ENCODE measurements at places on chromosomes 2 and 18.

- no peak for ATAC-seq
Measured at GRCh38 chr2:1631292-1632001, 112.9 kb downstream of the PXDN start.

GRCh38 chr2:149657401-149658040, 69.9 kb upstream of the MMADHC start:
- ATAC-seq = no peak

- no peak for ATAC-seq
Measured at GRCh38 chr2:150557020-150557600, 69.6 kb upstream of the RND3 start.

DNA sequence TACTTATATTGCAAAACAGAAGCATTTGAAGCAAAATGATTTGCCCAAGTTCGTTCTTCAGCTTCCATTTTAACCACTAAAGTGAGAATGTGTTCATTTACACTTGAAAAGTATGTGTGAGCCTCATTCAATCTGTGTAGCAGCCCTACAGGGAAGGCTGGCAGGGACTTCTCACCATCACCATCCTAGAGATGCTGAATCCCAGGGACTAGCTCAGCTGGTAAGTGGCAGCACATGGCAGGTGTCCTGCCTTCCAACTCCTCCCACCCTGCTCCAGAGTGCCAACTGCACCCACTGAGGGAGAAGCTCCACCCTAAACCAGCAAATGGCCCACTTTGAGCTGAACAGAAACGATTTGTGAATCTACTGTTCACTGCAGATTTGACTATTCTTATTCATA, 91.5 kb downstream of the EN1 start:
- no peak for ATAC-seq

DNA sequence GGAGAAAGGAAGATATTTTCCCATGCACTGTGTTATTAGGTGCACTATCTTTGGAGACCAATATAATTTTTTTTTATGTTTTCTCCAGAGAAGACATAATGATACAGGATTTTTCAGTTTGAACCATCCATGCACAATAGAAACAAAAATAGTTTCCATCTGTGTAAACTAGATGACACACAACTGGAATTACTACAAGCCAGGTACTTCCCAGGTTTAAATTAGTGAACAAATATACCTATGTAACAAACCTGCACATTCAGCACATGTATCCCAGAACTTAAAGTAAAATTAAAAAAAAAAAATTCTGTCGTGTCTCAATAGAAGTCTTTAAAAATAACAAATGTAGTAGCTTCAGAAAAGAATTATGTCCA, 1616.8 kb upstream of the ACVR2A start:
- ATAC-seq = no peak

DNA sequence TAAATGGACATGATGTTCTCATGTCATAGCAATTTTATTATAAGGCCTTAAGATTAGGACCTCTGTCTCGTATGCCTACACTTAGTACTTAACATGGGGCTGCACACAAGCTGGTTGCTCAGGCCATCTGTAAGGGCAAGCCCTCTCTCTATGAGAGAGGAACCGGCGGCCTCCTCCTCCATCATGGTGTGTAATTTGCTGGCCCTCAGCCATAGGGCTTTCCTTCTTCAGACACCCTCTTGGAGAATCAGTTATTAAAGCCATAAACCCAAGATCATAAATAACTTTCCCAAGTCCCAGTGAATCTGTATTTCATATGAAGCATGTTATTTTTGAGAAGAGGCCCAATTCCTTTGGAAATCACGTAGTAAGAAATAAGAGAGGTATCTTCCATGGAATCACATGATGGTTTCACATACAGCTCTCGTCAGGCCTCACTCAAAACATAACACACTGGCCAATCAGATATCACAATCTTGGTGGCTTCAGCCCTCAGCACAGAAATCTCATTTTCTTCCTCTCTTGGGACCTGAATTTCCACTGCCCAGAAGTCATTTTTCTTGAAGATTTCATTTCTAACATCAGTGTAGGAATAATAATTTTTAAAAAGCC, 92.6 kb downstream of the RDH14 start:
- ATAC-seq = no peak

DNA sequence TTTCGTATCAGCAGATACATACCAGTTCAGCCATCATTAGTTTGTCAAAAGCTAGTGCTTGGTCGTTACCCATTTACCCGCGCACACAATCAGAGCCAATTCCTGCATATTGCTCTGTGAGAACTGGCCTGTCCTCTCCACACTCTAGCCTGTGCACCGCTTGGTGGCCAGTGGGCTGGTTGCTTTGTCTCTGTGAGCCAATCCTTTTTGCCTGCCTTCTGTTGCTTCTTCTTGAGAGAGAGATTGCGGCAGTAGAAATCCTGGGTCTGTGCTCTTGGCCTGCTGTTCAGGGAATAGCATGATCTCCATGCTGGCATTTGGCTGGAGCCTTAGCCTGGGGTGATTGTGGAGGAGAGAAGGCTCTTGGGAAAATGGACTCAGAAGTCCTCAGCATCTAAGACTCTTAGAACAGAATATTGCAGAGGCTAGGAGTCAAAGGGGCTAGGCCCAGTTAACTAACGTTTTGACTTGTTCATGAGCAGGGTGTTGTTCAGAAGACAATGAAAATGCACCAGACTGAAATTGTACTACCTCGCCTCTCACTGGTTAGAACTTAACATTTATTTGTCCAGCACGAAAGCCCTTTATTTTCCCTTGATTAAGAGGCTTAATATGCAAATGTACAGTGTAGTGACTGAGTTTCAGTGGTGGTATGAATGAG, 37.1 kb downstream of the MAP4K4 start:
- no peak for ATAC-seq

GRCh38 chr2:218015586-218016521, 13.1 kb upstream of the TNS1 start:
- ATAC-seq = no peak

GRCh38 chr2:119078796-119079195, 79.8 kb downstream of the C1QL2 start:
- no peak for ATAC-seq

- ATAC-seq = no peak
Measured at GRCh38 chr2:204655101-204655500, 109.8 kb downstream of the PARD3B start.

GRCh38 chr18:76657911-76658470, 162.9 kb upstream of the ZNF516 start:
- ATAC-seq = no peak

- no peak for ATAC-seq
Measured at GRCh38 chr2:62854600-62855514, 149.3 kb downstream of the EHBP1 start.

GRCh38 chr18:77249569-77250500, at the start of gene GALR1:
Gene GALR1, plus strand, starts transcription at chr18:77249848. Its CDS starts 701 bp downstream, at chr18:77250549.
- ATAC-seq = no peak

- no peak for ATAC-seq
Measured at GRCh38 chr2:207766697-207767460, 2.8 kb downstream of the FZD5 start.

DNA sequence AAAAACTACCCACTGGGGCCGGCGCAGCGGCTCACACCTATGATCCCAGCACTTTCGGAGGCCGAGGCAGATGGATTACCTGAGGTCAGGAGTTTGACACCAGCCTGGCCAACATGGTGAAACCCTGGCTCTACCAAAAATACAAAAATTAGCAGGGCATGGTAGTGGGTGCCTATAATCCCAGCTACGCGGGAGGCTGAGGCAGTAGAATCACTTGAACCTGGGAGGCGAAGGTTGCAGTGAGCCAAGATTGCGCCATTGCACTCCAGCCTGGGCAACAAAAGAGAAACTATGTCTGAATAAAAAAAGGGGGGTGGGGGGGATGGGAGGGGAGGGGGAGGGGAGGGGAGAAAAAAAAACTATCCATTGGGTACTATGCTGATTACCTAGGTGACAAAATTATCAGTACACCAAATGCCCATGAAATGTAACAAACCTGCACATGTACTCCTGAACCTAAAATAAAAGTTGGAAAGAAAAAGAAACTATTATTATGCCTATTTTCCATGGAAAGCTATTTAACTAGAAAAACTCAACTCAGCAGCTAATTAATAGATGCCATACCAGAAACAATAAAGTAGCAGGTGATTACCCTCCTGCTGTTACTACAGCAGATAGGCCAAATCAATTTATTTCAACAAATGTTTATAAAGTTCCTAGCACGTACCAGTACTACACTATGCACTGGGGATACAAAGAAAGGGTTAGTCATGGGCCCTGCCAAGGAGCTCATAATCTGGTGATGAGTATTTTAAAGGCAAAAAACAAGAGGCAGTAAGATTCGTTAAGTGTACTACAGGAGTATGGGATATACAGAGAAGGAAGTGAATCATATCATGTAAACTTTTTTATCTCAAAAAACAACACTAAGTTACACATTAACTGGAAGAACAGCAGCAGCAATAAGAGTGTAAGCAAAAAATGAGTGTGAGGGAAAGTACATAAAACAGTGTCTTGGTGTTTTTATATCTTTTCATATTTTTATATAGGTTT, 112.8 kb upstream of the SLC39A10 start:
- ATAC-seq = peak; percentile 99

- peak; percentile 55 for ATAC-seq
Measured at GRCh38 chr18:46333431-46334135, 229.4 kb downstream of the HAUS1 start.

GRCh38 chr2:131115752-131116151, 10.6 kb downstream of the PLEKHB2 start:
- no peak for ATAC-seq

- ATAC-seq = no peak
Measured at GRCh38 chr2:118773826-118774225, 73.6 kb downstream of the EN1 start.

DNA sequence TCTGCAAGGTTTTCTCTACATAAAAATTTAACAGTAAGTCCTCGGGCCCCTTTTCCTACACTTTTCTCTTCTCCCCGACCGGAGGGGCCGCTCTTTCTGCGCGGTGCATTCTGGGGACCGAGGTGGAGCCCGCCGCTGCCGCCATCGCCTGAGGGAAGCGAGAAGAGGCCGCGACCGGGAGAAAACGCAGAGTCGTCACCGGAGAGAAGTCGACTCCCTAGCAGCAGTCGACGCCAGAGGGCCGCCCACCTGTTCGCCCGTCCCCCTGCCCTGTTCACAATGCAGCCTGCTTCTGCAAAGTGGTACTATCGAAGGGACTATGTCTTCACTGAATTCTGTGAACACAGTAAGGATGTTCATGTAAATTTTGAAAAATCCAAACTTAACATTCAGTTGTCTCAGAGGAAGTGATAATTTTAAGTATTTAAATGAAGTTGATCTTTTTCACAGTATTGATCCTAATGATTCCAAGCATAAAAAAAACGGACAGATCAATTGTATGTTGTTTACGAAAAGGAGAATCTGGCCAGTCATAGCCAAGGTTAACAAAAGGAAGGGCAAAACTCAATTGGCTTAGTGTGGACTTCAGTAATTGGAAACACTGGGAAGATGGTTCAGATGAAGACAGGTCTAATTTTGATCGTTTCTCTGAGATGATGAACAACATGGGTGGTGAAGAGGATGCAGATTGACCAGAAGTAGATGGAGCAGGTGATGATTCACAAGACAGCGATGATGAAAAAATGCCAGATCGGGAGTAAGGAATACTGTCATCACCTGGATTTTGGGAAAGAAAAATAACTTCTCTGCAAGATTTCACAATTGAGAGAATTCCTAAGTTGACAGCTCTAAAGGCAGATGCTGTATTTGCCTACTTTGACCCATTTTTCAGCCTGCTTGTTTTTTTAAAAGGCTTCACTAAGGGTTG, 55.8 kb downstream of the ASXL2 start:
- ATAC-seq = peak; percentile 5

GRCh38 chr2:109195193-109196045, 66.4 kb downstream of the SH3RF3 start:
- ATAC-seq = no peak

GRCh38 chr2:240814946-240815760, 4.9 kb downstream of the KIF1A start:
- ATAC-seq = no peak

DNA sequence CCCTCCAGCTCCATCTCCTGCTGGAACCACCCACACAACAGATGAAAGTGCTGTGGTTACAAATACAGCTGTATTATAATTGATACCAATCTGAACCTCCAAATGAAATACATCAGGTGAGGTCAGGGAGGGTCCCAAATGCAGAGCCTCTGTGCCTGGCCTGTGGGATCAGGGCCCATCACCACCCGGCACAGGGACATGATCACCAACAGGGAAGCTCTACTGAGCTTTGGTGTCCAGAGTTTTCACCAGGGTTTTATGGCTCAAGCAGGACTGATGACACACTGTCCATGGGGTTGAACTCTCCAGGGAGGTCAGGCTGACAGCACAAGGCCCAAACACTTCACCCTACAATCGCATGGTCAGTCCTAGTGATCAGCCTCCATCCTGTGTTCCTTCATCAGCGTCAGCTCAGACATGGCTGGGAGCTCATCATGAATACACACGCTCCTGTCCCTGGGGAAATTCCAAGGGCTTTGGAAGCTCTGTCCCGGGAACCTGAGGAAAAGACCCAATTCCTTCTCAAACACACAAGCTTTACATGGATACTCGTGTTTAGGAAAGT, 3.9 kb upstream of the PXDN start:
- ATAC-seq = no peak

- ATAC-seq = no peak
Measured at GRCh38 chr2:70673041-70673647, 94.9 kb downstream of the ADD2 start.

DNA sequence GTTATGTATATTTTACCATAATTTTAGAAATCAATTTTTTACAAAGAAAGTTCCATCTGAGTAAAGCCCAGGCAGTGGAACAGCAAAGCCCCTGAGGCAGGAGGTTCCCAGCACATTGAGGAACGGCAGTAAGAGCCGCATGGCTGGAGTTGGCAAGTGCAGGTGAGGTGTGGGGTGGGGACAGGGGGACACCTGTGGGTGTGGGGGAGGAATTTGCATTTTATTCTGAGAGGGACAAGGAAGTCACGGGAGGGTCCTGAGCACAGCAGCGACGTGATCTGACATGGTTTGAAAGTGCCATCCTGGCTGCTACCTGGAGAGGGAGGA, 16.1 kb upstream of the ADI1 start:
- ATAC-seq = no peak

DNA sequence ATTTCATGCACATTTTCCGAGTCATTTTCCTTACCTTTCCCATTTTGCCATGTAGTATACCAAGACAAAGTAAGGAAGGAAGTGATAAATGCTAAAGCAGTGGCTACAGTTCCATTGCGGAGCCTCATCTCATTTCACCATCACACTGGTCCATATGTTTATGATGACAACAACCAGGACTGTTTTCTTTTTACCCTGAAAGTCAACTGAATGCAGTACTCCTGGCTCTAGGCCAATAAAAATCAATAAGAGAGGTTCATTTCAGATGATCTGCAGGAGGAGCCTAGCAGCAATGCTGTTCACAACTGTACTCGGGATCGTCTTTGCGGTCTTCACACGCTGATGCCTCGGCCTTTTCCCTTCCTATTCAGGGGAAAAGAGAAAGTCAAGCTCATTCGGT, 4.7 kb downstream of the MGAT4A start:
- ATAC-seq = no peak

DNA sequence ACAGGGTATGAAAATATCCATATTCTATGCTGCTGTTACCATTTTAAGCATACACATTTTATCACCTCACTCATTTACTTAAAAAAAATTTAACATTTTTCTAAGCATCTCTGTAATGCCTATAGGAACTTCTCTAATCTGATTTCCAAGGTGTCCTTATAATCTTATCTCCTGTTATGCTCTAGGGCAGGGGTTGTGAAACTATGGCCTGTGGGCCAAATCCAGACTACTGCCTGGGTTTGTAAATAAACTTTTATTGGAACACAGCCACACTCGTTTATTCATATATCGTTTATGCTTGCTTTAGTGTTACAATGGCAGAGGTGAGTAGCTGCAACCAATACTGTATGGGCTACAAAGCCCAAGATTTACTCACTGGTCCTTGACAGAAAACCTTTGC, 151.6 kb downstream of the RAPGEF4 start:
- no peak for ATAC-seq

- no peak for ATAC-seq
Measured at GRCh38 chr2:151306621-151307020, 17.2 kb upstream of the NMI start.
